ENCODE measurements at places on chromosomes 4 and X. TPM values are rescaled to one million over a fixed set of nuclear protein-coding genes. Genes with fewer than 3 reads are reported as not detected.
A peak's percentile ranks its signal among the peaks of the same experiment; 100 is the strongest.

The FAAH2 gene
- 4.0 TPM for total RNA-seq

The STARD8 gene
- 3.3 TPM for total RNA-seq

DNA sequence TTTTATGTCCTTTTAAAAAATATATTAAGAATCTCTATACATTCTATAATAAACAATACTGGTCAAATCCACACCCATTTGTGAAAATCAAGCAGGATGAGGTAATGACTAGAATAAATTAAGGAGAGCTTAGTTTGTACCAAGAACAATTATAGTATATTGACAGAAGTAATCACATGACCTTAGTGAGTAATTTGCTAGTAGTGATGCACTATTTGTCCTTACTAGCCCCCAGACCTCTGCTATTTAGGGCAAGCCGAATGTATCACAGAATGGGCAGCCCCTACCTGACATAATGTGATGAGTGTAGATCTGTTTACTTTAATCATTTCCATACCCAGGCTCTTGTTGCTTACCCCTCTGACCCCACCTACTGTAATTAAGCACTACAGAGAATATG lies 15.8 kb downstream of the ATP1B4 start:
- no peak for DNase-seq

- DNase-seq, result no peak
Observed at GRCh38 chrX:108235986-108236385, 144.4 kb downstream of the ATG4A start.

- DNase-seq, result no peak
Observed at GRCh38 chr4:114879916-114880669, 233.3 kb downstream of the NDST4 start.

DNA sequence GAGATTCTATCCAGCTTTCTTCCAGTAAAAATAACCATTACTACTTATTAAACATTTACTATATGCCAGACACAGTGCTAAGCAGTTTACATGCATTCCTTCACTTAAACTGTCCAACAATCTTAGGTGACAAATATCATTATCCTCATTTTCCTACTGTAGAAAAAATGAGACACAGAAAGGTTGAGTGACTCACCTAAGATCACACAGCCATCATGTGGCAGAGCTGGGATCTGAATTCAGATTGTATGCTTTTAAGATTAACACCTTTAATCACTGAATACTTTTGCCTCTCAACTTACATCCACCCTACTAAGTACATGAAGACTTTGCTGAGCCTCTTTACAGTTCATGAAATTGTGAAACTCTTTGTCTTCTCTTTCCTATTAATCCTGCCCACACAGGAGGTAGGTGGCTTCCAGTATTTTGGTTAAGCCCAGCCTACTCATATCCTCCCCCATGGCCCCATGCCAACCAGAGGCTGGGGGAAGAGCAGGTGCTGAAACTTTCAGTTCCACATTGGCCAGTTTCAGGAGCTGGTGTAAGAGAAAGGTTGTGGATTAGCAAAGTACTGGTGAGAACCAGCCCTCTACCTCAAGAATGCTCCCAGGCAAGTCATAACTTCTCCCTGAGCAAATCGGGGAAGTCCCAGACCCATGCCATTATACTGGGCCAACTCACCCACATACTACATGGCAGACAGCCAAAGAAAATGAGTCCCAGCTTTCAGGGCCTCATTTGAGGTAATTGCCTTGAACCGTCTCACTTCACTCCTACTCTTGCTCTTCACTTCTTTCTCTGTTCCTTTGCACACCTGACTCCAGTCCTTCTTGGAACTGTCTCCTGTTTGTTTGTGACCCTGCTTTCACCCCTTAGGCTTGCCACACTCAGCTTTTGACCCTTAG lies 211.1 kb downstream of the GUCY2F start:
- DNase-seq, result peak; percentile 43

- no peak for DNase-seq
Observed at GRCh38 chrX:19462231-19462630, 53.1 kb downstream of the MAP3K15 start.

GRCh38 chr4:5710065-5710960 lies 688 bp upstream of the EVC start:
- no peak for DNase-seq

GRCh38 chrX:54208531-54208930 lies 25.5 kb upstream of the FAM120C start:
- DNase-seq, result no peak

DNA sequence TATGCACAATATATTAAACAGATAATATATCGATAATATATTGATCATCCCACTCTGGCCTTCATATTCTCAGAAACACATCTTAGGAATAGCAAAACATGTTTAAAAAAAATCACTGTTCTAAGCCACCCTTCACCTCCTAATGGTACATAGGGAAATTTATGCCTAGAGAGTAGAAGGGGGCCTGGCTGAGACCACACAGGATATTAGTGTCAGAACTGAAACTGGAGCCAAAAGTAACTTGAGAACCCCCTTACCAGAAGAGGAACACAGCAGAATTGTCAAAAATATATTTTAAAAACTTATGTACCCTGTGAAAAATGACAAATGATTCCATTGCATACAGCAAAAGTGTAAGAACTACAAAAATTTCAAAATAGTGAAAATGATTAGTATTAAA lies 173.1 kb downstream of the VSIG4 start:
- DNase-seq, result no peak

DNA sequence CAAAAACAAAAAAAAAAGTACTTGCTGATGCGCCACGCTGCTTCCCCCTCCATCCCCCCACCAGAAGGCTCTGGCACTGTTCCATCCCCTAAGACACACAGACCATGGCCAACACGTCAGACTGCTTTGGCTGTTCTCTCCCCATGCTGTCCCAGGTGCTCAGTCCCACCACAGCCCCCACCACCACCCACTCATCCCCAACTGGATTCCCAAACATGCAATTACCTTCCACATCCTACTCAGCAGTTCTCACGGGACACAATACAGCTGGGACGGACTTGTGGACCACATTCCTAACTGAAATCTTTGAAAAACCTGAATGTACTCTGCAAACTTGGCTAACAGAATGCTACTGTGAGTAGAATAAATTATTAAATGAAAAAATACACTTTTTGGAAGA lies 8.6 kb downstream of the FAT1 start:
- DNase-seq, result no peak

- no peak for DNase-seq
Observed at GRCh38 chrX:33142331-33142730, 69.0 kb downstream of the DMD start.

All from activated CD4-positive, alpha-beta T cell treated with anti-CD3 and anti-CD28 coated beads, Interleukin-2, amount 10 ng/mL, durations not matched to agents 24 days and 14 days (primary cell).